Activated gamma-delta T cell treated with Interleukin-2 at 50 U/mL for 16 hours (primary cell): ENCODE measurements at places on chromosomes 12 and 14.

DNA sequence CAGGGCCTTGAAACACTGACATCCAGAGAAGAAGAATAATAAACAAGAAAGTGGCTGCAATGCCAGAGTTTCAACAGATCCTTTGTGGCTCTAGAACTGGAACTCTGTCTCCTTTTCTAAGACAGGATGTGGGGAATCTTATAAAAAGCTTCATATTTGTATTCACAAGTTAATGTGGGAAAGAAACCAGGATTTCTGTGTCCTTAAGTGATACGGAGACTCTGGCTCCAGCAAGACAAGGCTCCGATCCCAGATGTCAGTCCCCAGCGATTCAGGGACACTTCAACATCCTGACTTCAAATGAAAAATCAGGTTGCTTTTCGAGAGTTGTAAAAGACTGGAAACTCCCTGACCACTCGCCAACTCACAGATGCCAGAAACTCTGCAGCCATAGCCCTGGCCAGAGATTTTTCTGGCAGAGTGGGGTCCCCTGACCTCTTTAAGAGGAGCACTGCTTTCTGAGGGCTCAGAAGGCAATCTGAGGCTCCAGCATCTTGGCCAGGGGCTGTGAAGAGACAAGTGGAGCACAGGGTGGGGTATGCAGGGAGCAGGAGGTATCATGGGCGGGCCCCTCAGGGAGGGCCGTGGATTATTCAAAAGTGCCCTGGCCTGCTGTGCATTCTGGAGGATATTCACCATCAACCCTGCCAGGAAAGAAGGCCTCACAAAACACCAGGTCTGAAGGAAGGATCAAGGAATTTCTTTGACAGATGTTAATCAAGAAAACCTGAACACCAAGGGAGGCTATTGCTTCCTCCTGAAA is 53.3 kb downstream of the TMX1 start:
- no peak for DNase-seq

DNA sequence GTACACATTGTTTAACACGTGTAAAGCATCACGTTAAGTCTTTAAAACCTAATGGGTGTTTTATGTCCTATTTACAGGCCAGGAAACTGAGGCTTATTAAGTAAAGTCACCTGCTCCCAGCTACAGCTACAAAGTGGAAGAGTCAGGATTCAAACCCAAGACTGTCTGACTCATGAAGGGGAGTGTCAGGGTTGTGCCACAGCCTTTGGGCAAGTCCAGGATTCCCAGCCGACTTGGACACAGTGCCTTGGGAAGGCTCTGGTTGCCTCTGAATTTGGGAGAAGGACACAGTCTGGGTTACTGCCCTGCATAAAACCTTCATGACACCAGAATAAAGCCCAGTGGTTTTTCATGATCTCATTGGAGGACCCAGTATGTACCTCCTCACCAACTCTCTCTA is 7.3 kb downstream of the RNU4-2 start:
- no peak for DNase-seq

DNA sequence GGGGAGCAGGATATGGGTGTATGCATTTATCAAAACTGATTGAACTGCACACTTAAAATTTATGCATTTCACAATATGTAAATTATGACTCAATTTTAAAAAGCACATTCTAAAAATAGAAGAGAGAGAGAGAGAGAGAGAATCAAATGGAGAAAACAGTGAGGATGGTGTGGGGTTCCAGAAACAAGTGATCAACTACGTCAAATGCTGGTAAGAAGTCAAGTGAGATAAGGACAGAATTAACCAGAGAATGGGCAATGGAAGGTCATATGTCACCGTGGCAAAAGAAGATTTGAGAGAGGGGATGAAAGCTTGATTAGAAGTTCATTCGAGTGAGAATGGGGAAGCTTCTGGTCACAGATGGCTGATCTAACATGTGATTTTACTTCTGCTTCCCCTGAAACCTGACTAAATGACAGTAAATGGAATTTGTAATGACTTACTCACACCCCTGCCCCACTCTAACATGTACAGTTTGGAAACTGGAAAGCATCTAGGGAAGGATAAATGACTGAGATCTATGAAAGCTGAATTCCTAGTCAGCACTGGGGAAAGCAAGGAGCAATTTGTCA is 276.5 kb upstream of the AMIGO2 start:
- no peak for DNase-seq

- no peak for DNase-seq
Observed at GRCh38 chr12:107385509-107385908, 292.2 kb upstream of the CRY1 start.

- no peak for DNase-seq
Observed at GRCh38 chr14:23105348-23105824, 597 bp upstream of the CIROP start.
